CD4-positive, alpha-beta T cell treated with Interleukin-12 subunit alpha and Interleukin-12 subunit beta, for 1 hour (primary cell): ENCODE measurements at places on chromosomes 5 and 9.

GRCh38 chr5:113950186-113950585, 411.7 kb upstream of the KCNN2 start:
- no peak for DNase-seq

GRCh38 chr5:36089989-36090388, 23.3 kb upstream of the UGT3A2 start:
- peak; percentile 2 for DNase-seq

GRCh38 chr5:164818445-164818844, 1313.0 kb downstream of the MAT2B start:
- DNase-seq, result no peak

GRCh38 chr5:50657044-50657443, 9.4 kb upstream of the PARP8 start:
- DNase-seq, result no peak

- DNase-seq, result no peak
Measured at GRCh38 chr5:174083056-174083827, 37.7 kb downstream of the NSG2 start.

DNA sequence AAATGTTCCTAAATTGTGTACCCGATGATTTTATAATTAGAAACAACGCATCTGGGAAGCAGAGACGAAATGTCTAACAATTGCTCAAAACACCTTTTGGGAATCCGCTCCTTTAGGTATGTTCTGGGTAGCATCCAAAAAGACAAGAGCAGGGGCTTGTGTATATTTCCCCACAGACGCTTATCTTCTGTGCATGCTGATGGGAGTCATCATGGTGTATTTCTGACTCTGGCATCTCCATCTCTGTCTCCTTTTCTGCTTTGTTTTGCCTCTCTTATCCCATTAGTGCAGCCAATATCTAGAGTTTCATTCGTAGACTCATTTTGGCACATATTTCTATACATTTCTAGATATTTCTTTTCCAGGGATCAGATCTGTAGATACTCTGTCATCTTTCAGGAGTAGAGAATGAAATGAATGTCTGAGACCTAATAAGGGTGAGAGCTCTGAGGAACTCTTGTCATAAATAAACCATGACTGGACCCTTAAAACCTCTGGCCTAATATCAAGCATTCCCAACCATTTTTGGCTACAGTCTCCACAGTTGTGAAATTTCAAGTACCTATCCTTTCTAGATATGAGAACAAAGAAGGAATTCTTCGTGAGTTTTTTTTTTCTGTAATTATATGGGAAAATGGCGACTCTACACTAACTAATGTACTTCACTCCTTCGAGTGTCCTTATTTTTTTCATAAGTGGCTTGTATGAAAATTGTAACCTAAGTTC, 508.2 kb downstream of the ACTL7B start:
- DNase-seq, result no peak

- no peak for DNase-seq
Measured at GRCh38 chr5:33328818-33329217, 111.9 kb upstream of the TARS1 start.

DNA sequence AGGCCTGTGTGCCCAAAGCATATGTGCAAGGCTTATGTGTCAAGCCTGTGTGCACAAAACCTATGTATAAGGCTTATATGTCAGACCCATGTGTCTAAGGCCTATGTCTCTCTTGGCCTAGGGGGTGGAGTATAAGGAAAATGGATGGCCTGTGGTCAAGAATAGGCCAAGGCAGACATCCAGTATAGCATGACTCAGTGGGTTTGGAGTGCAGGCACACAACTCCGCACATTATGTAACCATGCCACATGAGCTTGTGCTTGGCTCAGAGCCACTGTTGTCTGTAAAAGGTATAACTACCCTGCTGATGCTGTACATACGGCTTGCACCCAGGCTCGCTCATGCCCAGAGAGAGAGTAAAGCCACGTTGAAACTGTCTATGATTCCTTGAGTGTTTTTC, 626.4 kb upstream of the NUDT12 start:
- DNase-seq, result no peak

- DNase-seq, result no peak
Measured at GRCh38 chr5:58674711-58675110, 91.8 kb downstream of the RAB3C start.

DNA sequence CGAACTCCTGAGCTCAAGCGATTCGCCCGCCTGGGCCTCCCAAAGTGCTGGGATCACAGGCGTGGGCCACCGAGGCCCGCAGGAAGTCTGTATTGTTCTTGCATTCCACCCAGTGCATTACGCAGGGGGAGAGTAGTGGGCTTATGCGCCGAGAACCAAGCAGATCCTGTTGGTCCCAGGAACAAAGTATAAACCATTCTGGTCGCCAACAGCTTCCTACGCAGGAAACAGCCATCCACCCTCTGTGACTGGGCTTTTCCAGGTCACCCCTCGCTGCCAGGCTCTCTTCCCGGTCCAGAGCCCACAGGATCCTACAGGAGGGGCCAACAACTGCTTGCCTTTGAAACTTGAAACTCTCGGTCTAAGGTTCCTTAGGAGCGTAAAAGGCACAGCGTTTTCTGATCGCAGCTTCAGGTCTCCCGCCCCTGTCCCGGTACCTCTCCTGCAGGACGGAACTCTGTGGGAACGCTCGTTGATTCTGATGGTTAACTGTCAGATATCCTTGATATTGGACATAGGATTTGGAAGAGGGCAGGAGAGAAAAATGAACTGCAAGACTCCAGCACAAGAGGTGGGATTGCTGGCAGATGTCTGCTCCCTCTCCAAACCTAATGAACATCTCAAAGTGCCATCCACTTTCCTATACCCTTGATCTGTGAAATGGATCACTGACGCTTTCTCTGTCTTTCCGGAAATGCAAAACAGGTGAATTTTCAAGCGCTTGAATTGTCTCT, 4.2 kb upstream of the ANXA2R start:
- DNase-seq, result no peak

DNA sequence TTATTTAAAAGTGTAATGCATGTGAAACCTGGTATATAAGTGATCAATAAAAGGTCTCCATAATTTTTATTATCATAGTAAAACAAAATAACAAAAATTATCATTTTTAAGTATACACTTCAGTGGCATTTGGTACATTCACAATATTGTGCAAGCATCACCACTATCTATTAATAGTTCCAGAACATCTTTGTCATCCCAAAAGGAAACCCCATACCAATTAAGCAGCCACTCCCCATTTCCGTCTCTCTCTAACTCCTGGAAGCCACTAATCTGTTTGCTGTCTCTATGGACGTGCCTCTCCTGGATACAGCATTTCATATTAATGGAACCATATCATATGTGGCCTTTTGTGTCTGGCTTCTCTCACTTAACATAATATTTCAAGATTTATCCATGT, 7.6 kb downstream of the OLFML2A start:
- DNase-seq, result no peak

GRCh38 chr5:147415651-147416050, 94.2 kb downstream of the DPYSL3 start:
- DNase-seq, result no peak
